Sigmoid colon (tissue), 7 donors: ENCODE measurements at places on chromosomes 2 and 18. TPM values are rescaled to one million over a fixed set of nuclear protein-coding genes. Genes with fewer than 3 reads are reported as not detected.

Gene CCDC121
- total RNA-seq, result 8.6 TPM

DNA sequence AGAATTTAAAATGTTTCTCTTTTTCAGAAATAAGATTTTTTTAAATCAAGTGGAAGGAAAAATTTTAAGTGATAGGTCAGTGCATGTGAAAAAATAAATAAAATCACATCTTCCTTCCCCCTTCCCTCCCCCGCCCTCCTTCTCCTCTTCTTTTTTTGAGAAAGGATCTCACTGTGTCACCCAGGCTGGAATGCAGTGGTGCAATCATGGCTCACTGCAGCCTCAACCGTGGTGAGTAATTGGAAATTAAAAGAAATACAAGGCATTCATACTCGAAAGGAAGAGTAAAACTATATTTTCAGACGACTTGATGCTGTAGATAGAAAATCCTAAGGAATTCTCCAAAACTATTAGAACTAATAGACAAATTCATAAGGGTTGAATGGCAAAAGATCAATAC lies 16.9 kb upstream of the CRACDL start:
- DNase-seq, result no peak

GRCh38 chr2:3463186-3463835 lies 56.0 kb downstream of the ADI1 start:
- DNase-seq, result peak; percentile 55

DNA sequence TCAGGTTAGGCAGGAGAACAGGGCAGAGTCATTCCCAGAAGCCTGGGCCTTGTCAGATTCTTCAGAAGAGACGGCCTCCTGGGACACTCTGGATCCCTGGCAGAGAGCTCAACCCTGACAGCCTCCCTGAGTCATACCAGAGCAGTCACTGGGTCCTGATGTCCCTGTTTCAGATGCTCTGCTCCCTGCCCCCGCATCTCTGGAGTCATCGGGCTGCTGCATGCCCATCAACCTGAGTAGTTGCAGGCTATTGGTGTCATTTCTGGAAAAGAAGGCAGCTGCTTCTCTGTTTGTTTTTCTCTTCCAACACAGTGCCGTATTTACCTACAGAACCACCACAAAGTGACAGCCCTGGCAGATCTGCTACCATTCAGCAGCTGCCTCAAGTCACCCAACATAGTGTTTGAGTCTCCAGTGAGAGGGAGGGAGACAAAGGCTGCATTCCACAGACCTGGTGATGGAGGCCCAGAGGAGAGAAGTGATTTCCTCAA lies 145.1 kb downstream of the B3GNT2 start:
- DNase-seq, result peak; percentile 90

GRCh38 chr2:86358957-86359356 lies 21.5 kb upstream of the REEP1 start:
- no peak for DNase-seq

Gene RAX
- total RNA-seq, result not detected

DNA sequence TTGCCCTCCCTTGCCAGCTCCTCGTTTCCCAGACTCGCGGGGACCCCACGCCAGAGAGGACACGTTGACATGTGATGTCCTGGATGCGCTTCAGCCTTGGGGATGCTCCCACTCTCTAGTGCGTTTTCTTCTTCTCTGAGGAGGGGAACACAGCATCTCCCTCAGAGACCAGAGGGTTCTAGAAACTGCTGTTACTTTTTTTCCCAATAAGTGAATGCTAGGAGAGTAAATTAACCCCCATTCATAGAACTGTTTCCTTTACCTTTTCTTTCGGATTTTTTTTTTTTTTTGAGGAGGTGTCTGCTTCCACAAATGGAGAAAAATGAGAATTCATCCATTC lies 370 bp upstream of the EFEMP1 start:
- DNase-seq, result no peak

Gene HRH4
- not detected for total RNA-seq

DNA sequence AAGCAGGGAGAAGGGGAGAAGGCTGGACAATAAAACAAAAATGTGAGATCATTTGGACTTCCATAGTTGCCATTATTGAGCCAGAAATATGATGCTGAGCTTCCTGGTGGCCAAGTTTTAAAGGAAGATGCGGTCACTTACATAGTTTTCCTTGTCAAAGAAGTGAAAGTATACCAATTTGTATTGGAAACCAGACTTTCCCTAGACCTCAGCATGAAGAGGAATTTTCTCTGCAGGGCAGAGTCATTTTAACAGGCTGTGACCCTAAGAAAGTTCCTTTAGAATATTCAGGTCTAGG lies 111.0 kb downstream of the GATA6 start:
- DNase-seq, result no peak

DNA sequence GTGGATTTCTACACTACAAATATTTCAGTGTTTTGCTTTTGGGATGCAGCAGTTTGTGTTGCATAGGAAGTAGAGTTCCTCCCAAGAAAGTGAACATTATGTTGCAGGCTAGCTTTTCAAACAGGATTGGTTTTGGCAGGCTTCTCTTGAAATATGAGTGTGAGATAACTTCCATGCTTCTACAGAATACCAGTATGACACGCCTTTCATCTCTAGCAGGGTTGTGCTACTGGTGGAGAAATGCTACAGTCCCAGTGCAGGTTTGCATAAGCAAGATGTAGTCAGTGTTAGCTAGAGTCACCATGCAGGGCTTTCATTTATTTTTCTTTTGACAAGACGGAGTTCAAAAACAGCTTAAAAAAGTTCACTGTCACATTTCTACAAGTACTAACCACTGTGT lies 17.1 kb upstream of the CAVIN2 start:
- no peak for DNase-seq

DNA sequence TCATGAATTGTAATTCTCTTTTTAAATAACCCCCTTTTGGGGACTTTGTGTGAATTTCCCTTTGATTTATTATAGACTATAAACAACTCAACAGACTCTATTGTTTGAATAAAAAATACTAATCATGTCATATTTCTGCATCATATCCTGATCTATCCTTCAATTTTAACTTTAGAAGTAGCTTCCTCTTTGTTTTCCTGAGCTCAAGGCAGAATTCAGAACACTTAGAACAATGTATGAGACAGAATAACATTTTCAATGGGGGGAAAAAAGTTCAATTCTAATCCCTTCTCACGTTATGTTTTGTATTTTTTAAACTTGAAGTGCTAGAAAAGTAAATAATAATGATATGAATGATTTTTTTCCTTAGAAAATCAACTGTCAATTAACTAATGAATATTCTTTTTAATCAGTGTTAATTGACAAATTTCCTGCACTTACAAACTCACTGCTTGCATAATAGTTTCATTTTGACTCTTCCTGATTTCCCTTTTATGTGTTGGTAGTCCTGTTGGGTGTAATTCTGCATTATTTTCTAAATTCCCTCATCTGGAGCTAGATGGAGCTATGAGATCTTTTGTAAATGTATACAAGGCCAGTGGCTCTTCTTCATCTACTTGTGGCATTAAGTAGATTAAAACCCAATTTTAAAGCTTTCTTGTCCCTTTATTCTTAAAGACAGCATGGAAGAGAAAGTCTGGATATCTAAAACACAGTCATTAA lies 326.1 kb downstream of the PARD3B start:
- DNase-seq, result no peak

- no peak for DNase-seq
Measured at GRCh38 chr18:13940326-13940725, 25.0 kb upstream of the MC2R start.

DNA sequence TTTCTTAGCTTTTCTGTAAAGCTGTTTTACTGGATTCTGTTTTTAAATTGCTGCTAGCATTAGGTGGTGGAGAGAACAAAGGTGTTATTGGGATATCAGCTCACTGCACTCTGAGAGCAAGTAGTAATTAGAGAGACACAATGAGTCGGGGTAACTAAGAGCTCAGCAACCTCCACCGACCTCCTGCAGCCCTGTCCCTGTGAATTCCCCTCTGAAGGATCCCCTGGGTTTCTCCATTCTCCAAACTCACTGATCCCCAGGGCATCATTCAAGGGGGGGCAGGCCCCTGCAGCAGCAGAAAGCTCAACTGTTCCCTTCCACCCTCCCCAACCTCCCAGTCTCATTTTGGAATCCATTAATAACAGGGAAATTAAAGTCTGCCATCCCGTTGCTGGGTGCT lies 73.0 kb downstream of the MTCL1 start:
- DNase-seq, result no peak

DNA sequence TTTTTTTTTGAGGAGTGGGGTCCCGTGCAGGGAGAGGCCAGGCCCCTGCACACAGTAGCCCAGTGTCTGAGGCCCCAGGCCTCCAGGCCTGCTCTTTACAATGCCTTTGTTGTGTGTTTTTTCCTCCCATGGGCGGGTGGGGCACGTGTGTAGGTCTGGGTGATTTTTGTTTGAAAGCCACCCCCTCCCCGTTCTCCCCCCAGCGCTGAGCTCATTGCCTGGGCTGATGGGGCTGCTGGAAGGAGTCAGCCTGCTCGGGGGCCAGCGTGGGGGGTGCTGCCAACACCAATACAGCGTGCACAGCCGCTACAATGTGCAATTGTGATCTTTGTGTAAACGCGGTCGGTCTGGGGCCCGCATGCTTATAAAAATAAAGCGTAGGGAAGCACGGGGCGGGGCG lies 142.7 kb downstream of the DYSF start:
- no peak for DNase-seq

DNA sequence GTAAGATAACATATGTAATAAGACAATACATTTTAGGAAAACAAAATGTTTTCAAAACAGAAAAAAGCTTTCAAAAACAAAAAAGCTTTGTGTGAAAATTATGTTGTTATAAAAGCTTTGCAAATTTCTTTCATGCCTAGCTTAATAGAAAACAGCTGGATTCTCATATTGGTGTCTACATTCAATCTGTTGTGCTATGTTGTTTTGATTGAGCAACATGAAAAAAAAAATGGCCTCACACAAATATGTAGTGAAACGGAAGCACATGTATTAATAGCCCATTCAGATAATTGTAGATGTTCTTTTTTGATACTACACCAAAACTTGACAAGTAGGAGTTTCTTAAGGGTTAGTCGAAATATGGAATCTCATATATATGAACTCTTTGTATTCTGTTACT lies 197.5 kb downstream of the ZEB2 start:
- no peak for DNase-seq

- DNase-seq, result no peak
Measured at GRCh38 chr2:104845552-104845931, 8.4 kb upstream of the POU3F3 start.

GRCh38 chr18:24397131-24397693 lies 412 bp downstream of the OSBPL1A start:
- peak; percentile 86 for DNase-seq

Gene PLEK
- 5.8 TPM for total RNA-seq

DNA sequence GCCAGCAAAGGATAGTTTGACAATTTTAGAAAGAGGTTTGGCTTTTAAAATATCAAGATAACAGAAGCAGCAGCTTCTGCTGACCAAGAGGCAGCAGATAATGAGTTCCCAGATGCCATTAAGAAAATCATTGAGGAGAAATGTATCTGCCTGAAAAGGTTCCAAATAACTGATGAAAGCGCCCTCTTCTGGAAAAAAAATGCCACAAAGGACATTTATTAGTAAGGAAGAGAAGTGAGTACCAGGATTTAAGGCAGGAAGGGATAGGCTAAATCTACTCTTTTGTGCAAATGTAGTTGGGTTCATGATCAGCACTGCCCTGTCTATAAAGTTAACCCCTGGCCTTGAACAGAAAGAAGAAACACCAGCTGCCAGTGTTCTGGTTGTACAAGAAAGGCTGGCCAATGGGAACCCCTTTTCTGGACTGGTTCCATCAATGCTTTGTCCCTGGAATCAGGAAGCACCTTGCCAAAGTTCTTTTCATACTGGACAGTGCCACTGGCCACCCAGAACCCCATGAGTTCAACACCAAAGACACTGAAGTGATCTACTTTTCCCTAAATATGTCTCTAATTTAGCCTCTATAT lies 40.6 kb downstream of the DHX57 start:
- no peak for DNase-seq

- DNase-seq, result peak; percentile 71
Measured at GRCh38 chr2:215828528-215829184, 184.7 kb downstream of the MREG start.

GRCh38 chr2:208072250-208072892 lies 47.0 kb upstream of the PLEKHM3 start:
- peak; percentile 78 for DNase-seq

GRCh38 chr18:43933177-43933576 lies 655.9 kb upstream of the SYT4 start:
- DNase-seq, result no peak

GRCh38 chr2:229927817-229928321 lies 5.6 kb downstream of the FBXO36 start:
- no peak for DNase-seq

Gene HOXD3
- 4.2 TPM for total RNA-seq

DNA sequence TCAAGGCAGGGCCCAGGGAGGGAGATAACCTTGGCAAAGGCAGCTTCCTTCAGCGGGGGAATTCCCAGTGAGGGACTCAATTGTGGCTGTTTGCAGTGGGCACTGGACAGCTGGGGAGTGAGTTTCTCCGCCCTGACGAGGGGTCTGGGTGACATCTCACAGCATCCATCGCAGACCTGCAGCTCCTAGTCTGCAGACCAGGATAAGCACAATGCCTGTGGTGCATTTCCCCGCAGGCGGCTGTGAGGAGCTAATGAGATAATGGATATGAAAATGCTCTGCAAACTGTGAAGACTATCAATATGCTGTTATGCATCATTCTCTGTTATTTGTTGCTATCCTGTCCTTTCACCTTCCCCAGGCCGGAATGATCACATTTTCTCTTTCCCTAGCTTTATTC lies 30.0 kb upstream of the CYP1B1 start:
- DNase-seq, result no peak

GRCh38 chr18:76878426-76878825 lies 56.1 kb downstream of the ZNF236 start:
- DNase-seq, result no peak

DNA sequence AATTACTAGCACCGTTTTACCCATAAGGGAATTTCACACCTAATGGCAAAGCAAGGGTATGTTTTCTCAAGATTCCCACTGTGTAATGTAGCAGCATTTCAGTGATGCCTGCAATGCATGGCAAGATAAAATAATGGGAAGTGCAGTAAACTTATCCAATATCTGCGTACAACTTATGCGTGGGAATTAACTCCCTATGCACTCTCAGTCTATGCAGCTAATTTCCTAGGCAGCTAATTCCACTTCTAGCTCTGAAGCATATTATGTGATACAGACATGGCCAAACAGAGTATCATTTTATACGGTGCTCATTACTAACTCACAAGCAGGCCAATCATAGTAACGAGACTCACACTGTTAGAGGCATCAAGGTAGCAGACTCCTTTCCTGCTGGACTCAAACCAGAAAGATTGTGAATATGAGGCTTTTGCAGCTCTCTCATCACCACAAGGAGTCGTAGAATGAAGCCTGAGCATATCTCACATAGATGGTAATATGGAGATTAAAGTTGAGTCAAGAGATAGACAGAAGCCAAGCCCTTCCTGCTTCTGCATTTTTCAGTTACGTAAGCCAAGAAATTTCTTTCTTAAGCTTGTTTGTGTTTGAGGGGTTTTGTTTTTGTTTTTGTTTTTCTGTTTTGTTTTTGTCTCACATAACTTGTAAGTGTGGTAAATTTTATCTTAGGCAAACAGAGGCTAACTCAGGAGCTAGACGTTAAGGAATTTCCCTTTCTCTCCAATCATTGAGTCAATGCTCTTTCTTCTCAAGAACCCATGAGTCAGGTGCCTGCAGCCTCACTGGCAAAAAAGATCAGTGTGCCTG lies 34.8 kb upstream of the ITGAV start:
- DNase-seq, result no peak
